ENCODE measurements at places on chromosomes 1 and 21. TPM values are rescaled to one million over a fixed set of nuclear protein-coding genes. Genes with fewer than 3 reads are reported as not detected.

- no peak for DNase-seq
These were observed 13.8 kb downstream of the SLC35E2B start for GRCh38 chr1:1678581-1679380.

- peak; percentile 40 for DNase-seq
These were observed 17.1 kb upstream of the TMEM9 start for GRCh38 chr1:201171063-201172036.

DNA sequence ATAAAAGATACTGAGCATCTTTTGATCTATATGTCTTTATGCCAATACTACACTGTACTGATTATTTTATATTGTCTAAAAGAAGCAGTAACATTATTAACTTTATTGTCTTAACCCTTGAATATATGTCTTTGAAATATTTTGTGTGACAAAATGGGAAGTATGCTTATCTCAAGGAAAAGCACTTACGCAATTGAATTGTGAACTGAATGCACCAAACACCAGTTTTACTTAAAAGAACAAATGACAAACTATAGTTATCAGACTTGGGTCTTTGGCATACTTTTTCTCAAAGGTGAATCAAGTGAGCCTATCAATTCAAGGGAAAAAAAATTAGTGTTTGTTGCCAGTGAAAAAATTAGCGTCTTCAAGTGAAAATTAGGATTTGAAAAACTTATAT lies 9.2 kb upstream of the SLC6A9 start:
- no peak for DNase-seq

DNA sequence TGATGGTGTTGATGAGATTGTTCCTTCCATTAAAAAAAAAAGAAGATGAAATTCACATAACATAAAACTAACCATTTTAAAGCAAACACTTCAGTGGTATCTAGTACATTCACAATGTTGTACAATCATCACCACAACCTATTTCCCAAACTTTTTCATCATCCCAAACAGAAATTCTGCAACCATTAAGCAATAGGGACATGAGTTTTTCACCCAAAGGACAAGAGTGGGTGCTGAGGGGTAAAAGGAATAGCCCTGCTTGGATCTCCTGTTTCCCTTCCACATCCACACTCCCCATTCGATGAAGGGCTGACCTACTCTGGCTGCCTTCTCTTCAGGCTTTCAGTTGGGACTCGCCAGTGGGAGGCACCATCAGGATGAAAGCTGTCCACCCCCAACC lies 59.3 kb downstream of the SLC9A1 start:
- no peak for DNase-seq

DNA sequence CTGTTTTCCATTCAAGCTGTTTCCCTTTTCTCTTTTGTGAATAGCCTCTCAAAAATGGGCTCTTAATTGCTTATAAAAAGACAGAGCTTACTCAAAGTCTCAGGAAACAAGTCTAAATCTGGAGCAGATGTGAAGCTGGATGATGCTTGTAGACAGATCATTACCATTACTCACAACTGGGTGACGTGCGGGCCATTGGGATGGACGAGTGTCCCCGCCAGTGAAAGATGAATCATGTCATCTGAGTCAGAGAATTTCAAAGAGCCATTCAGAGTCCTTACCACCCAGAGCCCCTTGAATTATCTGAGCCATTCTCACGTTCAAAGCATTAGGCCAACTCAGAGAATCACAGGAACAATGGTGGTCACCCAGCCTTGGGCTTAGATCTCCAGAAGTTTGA lies 134.6 kb downstream of the HUNK start:
- DNase-seq = no peak

GRCh38 chr1:117654493-117655219 lies 48.8 kb downstream of the TENT5C start:
- no peak for DNase-seq

DNA sequence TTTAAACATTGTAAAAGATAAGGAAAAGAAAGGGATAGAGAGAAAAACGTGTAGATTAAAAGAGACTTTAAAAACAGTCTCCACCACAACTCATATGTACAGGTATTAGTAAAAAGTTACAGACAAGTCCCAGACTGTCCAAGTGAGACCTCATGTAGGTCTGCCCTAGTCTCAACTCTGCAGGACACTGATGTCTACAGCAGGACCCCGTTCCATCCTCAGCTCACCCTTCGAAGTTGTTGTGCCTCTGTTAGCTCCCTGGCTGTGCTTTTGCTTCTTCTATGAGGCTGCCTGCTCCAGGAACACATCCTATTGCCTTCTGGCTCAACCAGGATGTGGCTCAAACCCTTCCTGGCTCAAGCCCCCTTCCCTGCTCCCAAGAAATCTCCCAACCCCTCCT lies 72.9 kb upstream of the FBXO28 start:
- no peak for DNase-seq

DNA sequence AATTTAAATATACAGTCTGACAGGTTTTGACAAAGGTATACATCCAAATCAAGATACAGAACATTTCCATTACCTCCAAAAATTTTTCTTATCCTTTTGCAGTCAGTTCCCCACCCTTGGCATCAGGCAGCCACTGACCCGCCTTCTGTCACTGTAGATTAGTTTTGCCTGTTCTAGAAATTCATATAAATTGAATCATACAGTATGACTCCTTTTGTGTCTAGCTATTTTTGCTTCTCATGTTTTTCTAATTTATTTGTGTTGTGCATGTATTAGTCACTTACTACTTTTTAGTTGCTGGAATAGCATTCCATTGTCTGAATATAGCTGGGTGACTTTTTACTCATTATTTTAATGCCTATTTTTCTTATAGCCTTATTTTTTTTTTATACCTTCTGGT lies 3.8 kb downstream of the UTP25 start:
- no peak for DNase-seq

DNA sequence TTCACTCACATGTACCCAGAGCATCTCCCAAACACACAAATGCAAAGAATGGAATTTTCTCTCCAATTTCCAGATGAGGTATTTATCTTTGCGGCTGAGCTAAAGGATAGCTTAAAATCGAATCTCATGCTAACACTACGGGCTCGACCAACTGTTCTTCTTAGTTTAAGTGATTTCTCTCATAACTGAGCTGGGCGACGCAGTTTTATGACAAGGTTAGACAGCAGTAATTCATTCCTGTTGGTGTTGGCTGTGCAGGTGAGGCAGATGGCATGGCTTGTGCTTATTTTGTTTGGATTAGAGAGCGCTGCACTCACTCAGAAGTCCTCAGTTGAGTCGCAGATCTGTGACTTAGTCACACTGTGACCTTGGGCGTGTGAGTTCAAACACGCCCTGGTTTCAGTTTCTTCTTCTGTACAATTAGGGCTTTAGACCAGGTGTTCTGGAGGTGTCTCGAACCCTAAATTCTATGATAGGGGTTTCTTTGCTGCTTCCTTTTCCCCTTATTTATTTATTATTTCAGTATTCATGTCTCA lies 41.5 kb upstream of the MRPS6 start:
- DNase-seq = no peak

GRCh38 chr1:241837901-241838300 lies 10.1 kb upstream of the EXO1 start:
- no peak for DNase-seq

DNA sequence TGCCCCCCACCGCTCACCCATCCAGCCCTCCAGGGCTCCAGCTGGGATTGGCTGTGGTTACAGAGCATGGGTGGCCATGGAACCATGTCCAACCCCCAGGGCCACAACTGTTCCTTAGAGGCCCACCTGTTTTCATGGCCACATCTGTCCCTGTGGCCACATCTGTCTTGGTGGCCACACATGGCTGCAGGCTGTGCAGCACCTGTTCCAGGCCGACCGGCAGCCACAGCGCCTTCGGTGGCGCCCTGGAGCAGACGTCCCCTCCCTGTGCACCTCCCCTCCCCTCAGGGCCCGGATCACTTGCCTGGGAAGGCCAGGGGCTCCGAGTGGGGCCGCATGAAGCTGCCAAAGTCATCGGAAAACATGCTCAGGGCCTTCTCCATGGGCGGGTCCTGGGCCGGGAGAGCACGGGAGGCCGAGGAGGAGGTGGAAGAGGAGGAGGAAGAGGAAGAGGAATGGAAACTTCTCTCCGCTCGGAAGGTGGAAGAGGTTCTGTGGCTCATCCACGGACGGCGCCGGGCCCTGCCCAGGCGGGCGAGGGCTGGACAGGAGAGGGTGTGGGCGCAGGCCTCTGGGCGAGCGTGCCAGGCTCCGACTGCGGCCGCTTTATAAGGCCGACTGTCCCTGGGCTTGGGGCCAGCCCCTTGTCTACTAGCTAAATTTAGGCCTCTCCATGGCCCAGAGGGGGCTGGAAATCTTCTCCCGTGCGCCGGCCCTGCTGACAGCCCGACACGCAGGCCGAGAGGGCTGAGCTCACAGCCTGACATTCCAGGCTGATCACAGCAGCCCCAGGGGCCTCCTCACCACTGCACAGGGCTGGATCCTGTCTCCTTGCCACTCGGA lies at the start of gene HSPB7:
TSS of gene HSPB7 (minus strand) at position 583 of the 843 bp plus-strand sequence. CDS start at position 503, 80 bp downstream.
- DNase-seq = peak; percentile 89

DNA sequence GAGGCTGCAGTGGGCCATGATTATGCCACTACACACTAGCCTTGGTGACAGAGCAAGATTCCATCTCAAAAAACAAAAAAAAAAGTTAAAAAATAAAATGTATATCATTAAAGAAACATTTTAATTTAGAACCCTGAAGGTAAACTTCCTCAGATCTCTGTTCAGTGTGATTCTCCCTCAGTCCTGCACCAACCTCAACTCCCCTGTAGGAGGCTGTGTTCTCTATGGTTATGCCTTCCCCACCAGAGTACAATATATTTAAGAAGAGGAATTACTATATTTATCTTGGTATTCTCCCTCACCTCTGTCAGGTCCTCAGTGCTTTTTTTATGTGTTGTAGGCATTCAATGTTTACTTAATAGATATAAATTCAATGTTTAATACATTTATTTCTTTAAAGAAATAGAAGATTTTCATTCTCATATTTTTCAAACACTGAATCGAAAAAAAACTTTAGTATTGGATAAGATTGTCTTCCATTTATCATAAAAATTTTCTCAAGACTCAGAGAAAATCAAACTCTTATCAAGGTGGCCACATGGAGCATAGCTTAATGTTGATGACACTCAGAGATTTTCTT lies 4.8 kb upstream of the LRRC8B start:
- DNase-seq = no peak

DNA sequence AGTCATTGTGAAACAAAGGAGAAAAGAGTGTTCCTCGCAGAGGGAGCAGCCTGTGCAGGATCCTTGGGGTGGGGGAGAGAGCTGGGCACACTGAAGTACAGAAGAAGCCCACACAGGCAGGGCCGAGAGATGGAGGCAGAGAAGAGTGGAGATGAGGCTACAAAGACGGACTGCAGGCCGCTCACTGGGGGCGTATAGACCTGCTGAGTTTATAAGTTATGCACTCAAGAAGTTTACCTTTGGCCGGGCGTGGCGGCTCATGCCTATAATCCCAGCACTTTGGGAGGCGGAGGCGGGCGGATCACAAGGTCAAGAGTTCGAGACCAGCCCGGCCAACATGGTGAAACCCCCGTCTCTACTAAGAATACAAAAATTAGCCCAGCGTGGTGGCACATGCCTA lies 7.6 kb upstream of the SLAMF9 start:
- DNase-seq = no peak

GRCh38 chr1:24544239-24544638 lies 11.6 kb upstream of the NCMAP start:
- no peak for DNase-seq

DNA sequence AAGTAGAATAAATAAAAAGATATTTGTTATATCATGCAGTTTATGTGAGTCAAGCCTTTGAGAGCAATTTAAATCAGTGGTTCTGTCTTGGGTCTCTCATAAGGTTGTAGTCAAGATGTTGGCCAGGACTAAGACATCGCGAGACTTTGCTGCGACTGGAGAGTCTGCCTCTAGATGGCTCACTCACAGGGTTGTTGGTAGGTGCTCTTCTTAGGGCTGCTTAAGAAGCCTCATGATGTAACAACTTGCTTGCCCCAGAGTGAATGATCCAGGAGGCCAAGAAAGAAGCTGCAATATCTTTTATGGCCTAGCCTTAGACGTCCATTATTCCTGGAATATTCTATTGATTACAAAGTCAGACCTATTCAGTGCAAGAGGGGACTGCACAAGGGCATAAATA lies 73.1 kb upstream of the CACHD1 start:
- no peak for DNase-seq

- DNase-seq = peak; percentile 57
These were observed at the start of gene TTC22 for GRCh38 chr1:54800899-54801759. TSS of gene TTC22 (minus strand) at chr1:54801323. CDS start at chr1:54801163, 160 bp downstream.

DNA sequence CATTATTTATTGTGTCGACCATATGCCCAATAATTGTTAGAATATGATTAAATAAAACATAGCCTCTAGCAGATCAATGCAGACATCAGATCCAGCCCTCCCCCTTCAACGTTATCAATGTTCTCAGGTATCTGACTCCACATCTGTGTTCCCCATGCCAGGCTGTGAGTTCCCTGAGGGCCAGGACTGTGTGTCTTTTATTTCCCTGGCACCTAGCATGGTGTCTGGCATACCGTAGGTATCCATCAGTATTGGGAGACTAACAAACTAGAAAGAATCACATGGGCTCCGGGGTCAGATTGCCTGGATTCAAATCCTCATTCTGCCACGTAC lies 48.3 kb downstream of the SDC3 start:
- DNase-seq = no peak

DNA sequence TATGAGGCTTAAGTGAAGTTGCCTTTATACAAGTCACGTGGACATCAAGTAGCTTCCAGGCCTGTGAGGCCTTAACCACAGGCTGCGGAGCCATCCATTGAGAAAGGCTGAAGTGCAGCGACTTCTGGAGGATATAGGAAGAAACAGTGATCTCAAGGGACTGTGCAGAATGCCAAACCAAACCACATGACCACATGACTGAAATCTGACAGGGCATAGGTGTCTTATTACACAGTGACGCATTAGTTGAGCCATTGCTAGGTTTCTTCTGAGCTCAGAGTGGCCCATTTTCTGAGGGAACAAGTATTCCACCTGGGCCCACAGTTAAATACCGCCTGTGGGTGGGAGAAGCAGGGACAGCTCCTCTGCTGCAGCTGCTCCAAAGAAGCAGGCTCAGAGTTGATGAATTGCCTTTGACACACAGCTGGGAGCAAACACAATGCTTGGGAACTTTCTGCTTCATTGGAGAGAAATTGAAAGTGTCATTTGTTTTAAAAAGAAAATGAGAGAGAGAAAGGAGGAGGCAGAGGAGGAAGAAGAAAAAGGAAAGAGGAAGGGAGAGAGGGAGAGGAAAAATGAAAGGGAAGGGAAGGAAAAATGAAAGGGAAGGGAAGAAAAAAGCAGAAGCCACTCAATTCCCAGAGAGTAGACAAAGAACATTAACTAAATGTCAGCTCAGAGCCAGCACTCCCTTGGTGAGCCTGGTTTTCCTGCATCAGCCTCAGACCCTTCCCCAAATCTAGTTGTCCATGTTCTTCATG lies 94.4 kb downstream of the COLGALT2 start:
- no peak for DNase-seq

- DNase-seq = no peak
These were observed 23.2 kb upstream of the SYCP1 start for GRCh38 chr1:114831276-114831994.

- no peak for DNase-seq
These were observed 273.0 kb upstream of the NFIA start for GRCh38 chr1:60809204-60809980.

GRCh38 chr1:152053375-152053774 lies 16.6 kb upstream of the S100A11 start:
- no peak for DNase-seq

The OR2G2 gene
- total RNA-seq = not detected

The RNPC3 gene
- total RNA-seq = 29.3 TPM

The PTGER3 gene
- 0.86 TPM for total RNA-seq

The KRTAP7-1 gene
- not detected for total RNA-seq

The VSIG8 gene
- 0.18 TPM for total RNA-seq

The EXOC8 gene
- 14.8 TPM for total RNA-seq

The CRABP2 gene
- total RNA-seq = 31.5 TPM

The COL8A2 gene
- 2.5 TPM for total RNA-seq

The RAVER2 gene
- total RNA-seq = 7.3 TPM

The CLEC20A gene
- not detected for total RNA-seq

The OR2L3 gene
- 0.10 TPM for total RNA-seq

The FAM151A gene
- not detected for total RNA-seq

The AGMAT gene
- total RNA-seq = not detected

The CTSS gene
- total RNA-seq = 32.3 TPM
